ENCODE measurements at places on chromosomes 4 and X. TPM values are rescaled to one million over a fixed set of nuclear protein-coding genes. Genes with fewer than 3 reads are reported as not detected.

- no peak for DNase-seq
Observed at GRCh38 chrX:17160975-17161374, 214.0 kb upstream of the NHS start.

DNA sequence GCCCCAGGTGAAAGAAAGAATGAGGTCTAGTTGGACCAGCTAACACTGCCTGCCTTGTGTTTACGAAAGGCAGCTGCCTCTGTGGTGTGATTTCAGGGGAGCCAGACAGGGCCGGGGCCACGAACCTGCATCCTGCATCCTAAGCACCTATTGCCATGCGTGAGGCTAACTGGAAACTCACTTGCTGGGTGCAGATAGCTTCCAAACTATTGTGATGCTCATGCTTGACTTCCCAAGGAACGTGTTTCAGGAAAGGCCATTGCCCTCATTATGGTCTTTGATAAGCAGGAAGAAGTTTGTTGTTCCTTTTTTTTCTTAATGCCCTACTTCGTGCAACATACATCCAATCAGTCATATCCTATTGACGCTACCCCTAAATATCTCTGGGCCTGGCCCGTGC is 2.3 kb upstream of the IRF2 start:
- no peak for DNase-seq

TMEM144 gene
- total RNA-seq = 40.4 TPM

GRCh38 chr4:2868877-2869487 is 25.3 kb downstream of the ADD1 start:
- DNase-seq = no peak

- DNase-seq = peak; percentile 67
Observed at GRCh38 chr4:15756361-15756861, 21.7 kb upstream of the CD38 start.

DNA sequence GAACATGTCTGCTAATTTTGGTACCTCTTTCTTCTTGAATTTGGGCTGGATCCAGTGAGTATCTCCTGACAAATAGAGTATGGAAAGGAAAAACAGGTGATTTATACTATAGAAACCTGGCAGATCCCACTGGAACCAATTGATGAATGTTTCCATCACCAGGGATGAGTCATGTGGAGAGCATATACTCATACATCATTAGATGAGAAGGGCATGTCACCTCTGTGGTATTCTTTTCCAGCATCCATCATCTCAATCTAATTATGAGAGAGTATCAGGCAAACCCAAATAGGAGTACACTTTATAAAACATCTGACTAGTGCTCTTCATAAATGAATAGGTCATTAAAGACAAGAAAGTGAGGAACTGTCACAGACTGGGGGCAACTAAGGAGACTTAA is 90.7 kb downstream of the CLDN22 start:
- DNase-seq = no peak

- DNase-seq = no peak
Observed at GRCh38 chrX:106742805-106743204, 16.3 kb downstream of the RNF128 start.

DNA sequence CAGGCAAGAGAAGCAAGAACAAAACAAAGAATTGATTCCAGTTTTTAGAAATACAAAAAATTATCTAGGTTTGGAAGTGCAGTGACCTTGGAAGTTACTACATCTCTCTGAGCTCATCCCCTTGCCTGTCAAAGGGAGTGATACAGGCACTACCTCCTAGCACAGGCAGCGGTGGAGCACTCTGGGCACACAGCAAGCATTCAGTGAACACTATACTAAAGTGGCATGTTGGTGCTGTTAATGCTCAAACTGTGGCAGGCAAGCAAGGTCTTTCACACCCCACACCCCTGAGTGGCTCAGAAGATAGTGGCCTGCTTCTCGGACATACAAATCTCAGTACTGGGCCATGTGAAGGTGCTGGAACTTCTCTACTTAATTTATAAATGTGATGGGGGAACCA is 51.2 kb downstream of the DRD5 start:
- DNase-seq = no peak

DNA sequence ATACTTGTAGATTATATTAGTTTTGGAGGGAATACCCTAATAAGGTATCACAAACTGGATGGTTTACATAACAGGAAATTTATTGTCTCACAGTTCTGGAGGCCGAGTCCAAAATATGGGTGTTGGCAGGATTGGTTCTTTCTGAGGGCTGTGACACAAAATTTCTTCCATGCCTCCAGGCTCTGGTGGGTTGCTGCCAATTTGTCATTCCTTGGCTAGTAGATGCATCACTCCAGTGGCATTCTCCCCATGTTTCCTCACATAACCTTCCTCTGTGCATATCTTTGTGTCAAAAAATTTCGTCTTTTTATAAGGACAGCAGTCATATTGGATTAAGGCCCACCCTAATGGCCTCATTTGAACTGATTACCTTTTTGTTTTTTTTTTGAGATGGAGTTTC is 49.3 kb downstream of the APELA start:
- no peak for DNase-seq

PROM1 gene
- total RNA-seq = 124 TPM

GRCh38 chr4:47598896-47599295 is 113.8 kb downstream of the ATP10D start:
- no peak for DNase-seq

TXK gene
- total RNA-seq = not detected

GRCh38 chr4:62053974-62054373 is 853.8 kb downstream of the ADGRL3 start:
- DNase-seq = no peak

DNA sequence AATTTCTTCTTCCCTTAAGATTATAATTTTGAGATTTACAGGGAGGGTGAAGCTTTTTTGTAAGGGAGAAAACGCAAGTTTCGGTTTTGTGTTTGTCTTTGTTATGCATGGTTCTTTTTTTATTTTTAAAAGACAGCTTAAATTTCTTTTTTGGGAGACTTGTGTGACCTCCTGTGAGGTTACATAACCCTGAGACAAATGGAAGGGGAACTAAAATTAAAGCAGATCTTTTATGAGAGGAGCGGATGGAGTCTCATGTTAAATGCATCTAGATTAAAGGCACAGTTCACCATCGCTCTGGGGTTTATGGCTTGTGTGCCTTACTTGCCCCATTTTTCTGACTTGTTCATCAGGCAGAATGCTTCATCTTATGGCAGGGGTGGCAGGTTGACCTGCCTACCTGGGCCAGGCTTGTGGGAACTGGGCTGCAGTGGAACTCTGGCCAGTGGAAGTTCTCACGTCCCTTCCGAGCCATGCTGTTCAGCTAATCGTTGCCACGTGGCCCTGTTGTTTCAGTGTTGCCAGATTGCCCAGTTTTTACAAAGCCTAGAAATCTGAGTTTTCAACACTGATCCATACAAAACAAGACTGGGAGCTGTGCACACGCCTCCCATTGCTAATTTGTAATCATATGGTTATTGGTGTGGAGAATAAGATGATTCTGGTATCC is 291.8 kb downstream of the ARHGAP10 start:
- no peak for DNase-seq

- no peak for DNase-seq
Observed at GRCh38 chr4:157977086-157977485, 195.7 kb downstream of the GASK1B start.

ZDHHC15 gene
- 0.58 TPM for total RNA-seq

DNA sequence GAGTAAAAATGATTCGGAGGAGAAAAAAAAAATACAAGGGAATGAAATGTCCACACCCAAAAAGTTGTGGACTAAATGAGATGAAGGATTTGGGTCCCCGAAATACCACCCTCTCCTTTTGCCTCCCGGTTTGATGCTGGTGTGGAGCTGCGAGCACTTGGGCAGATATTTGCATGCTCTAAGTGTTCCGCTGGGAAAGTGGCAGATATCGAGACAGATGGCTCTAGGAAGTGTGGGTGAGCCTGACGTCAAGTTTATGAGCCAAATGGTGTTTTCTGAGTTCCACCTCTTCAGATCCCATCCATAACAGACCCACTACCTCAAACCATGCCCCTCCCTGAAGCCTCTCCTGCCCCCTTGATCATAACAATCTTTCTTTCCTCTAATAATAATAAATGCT is 228.6 kb downstream of the QDPR start:
- no peak for DNase-seq

Measured in stomach (tissue), 19 donors.